ENCODE measurements at places on chromosomes 13 and 19.

GRCh38 chr13:34322014-34322742, 504.2 kb downstream of the RFC3 start:
- no peak for DNase-seq

- no peak for DNase-seq
These were observed 42.8 kb downstream of the GAS6 start for GRCh38 chr13:113820813-113821651.

GRCh38 chr13:101520672-101521071, 68.2 kb downstream of the ITGBL1 start:
- DNase-seq: no peak

DNA sequence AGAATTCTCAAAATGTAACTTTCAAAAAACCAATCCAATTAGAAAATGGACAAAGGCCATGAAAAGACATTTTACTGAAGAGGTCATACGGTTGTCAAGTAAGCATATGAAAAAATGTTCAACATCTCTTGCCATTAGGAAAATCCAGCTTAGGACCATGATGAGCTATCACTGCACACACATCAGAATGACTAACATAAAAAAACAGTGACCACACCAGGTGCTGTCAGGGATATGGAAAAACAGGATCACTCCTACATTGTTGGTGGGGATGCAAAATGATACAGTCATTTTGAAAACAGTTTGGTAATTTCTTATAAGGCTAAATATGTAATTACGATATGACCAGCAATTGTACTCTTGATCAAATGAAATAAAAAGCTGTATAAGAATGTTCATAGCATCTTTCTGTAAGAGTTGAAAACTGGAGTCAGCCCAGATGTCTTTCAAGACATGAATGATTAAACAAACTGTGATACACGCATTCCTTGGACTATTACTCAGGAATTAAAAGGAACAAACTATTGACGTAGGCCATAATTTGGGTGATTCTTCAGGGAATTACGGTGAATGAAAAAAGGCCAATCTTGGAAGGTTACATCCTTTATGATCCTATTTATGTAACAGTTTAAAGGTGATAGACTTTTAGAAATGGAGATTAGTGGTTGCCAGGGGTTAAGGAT, 26.9 kb upstream of the RCBTB2 start:
- no peak for DNase-seq

- DNase-seq: no peak
These were observed 1703.2 kb downstream of the EFNB2 start for GRCh38 chr13:104832231-104832630.

DNA sequence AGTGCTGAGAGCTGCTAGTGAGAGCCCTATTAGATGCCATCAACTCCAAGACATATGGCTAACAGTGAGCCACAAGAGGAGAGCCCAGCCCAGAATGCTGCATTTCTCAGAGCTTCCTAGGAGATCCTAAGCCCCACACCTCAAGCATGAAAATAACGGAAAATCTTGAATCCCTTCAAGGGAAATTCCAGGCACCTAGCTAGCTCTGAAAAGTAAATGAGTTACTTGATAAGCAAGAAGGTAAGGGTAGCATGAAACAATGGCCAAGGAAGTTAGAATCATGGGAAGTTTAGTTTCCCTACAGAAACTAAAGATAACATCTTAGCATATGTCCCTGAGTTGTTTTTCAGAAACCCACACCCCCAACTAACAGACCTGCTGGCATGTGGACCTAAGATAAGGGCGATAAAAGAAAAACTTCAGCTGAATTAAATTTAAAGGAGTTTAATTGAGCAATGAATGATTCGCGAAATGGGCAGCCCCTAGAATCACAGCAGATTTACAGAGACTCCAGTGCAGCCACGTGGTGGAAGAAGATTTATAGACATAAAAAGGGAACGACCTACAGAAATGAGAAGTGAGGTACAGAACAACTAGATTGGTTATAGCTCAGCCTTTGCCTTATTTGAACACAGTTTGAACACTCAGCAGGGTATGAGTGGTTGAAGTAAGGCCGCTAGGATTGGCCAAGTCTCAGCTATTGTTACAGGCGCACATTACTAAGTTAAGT, 301.3 kb upstream of the DACH1 start:
- no peak for DNase-seq

- no peak for DNase-seq
These were observed 18.9 kb upstream of the ZNF14 start for GRCh38 chr19:19751846-19752245.

DNA sequence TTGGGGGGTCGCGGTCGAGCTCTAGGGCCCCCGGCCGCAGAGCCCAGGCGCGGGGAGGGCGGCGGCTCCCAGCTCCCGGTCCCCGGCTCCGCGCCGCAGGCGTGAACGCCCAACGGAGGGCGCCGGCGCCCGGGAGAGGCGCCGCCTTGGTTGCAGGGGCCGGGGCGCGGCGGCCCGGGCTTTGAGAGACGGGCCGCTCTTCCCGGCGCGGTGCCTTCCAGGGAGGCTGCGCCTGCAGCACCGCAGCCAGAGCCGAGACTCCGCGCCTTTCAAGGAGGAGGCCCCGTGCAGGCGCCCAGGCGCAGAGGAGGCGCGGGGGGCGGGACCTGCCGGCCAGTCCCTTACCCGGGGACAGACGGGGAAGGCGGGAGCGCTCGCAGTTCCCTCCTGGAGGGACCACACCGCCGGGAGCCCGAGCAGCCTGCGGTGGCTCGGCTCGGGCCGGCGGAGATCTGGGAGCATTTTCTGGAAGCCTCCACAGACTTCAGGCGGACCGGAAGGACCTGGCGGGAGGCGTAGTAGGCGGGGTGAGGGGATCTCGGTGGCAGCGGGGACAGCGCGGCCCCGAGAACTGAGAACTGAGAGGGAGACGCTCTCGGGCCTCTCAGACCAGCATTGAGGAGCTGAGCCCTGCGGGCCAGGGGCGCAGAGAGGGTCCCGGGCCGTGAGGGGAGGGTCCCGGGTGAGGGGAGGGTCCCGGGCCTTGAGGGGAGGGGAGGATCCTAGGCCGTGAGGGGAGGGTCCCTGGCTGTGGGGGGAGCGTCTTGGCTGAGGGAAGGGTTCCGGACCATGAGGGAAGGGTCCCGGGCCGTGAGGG, 25.5 kb upstream of the MCF2L start:
- DNase-seq: no peak

DNA sequence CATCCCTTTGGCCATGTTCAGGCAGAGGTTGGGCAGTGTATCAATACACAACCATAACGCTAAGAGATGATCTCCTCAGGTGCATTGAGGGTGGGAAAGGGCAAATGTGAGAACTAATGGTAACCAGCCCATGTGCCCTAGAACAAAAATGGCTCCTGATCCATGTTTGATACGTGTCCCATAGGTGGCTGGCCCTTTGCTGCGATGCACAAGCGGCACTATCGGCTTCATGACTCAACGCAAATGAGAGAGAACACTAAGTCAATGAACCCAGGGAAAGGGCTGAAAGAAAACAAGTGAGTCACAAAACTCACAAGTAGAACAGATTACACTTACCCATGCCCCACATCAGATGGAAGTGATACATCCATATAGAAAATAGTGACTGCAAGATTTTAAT, 201.7 kb downstream of the ABCC4 start:
- no peak for DNase-seq

GRCh38 chr19:19531951-19532805, 3.5 kb downstream of the YJEFN3 start:
- no peak for DNase-seq

GRCh38 chr19:5592531-5593342, 25.0 kb upstream of the TINCR start:
- DNase-seq: no peak

- DNase-seq: no peak
These were observed 514 bp downstream of the PCID2 start for GRCh38 chr13:113207890-113208420.

- DNase-seq: no peak
These were observed 1.3 kb downstream of the RFX1 start for GRCh38 chr19:14004619-14005348.

DNA sequence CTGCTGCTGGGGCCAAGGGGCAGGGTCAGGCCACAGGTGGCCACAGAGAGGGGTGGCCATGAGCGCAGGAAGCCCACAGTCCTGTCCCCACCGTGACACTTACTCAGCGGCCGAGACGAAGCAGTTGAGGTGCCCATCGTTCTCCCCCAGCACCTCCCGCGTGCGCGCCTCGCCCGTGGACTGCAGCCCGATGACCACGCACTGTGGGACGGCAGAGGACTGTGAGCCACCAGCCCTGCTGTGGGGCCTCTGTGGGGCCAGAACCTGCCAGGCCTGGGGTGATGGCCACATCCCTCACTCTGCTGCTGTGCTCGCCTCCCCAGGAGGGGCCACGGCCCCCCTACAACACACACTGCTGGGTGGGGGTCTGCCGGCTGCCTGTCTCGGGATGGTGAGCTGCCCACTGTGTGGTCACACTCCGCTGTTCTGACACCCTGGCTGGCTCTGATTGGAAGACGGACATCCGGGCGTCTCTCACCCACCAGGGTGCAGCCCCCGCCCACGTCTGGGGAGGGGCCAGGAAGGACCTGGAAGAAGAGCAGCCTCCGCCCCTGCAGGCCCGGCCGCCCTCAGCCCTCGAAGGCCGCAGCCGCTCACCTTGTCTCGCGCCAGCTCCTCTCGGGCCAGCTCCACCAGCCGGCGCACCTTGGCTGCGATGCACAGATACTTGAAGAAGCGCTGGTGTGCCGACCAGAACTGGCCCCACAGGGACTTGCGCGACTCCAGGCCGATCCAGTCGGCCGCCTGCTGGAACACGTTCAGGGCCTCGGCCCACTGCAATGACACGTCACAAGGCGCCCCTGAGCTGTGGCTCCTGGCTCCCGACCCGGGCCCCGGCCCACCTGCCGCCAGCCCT, 13.2 kb downstream of the GPX4 start:
- no peak for DNase-seq

DNA sequence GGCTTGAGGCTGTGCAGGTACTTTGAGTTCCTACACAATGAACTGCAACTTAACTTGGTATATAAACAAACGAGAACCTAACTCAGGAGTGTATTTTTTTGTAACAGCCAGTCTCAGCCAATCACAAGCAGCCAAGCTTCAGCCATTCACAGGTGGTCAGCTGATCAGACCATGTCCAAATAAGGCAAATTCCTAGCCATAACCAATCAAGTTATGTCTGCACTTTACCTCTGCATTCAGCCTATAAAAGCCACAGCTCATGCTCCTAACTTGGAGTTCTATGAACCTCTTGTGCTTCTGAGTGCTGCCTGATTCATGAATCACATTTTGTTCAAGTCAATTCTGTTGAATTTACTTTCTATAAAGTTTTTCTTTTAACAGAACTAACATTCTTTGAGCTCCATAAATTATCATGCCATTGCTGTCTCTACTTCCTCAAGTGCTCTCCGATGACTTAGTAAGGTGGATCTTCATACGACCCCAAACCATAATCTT, 16.8 kb upstream of the MEDAG start:
- DNase-seq: no peak

DNA sequence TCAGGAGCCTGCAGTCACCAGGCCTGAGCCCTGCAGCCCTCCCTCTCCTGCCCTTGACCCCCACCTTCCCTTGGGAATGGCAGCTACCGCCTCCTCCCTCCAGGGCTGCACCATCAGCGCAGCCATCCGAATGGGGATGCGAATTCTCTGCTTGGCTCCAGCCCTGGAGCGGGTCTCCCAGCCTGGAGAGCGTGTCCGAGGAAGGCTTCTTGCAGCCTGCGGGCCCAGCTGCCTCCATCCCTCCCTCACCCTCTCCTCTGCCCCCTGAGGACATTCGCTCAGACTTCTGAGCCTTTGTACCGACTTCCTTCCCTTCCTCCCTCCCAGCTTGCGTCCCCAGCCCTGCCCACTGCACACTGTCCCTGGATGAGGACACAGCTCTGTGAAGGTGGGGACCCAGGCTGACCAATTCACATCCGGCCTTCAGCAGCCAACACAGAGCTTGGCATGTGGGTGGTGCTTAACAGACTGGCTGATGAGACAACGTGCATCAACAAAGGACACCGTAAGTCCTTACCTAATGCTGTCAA, 6.0 kb upstream of the NKPD1 start:
- DNase-seq: no peak

DNA sequence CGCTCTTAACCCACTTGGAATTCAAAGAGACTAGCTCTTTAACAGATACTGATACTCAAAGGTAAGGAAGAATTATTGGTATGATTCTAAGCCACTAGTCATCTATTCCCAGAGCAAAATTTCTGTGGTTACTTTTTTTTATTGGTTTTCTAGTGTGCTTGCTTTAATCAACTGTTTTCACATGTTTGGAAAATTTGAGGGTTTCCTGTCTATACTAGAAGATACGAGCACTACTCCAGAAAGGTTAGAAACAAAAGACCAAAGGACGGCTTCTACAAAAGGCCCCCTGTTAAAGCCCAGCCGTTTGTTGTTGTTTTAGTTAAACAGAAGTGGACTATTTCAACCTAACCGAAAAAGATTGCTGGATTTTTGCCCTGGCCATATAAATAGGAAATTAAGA, 18.5 kb upstream of the LPAR6 start:
- no peak for DNase-seq

- no peak for DNase-seq
These were observed at the start of gene ETHE1 for GRCh38 chr19:43526884-43527859. Gene ETHE1, minus strand, starts transcription at chr19:43527201. Its CDS starts 24 bp downstream, at chr19:43527177.

DNA sequence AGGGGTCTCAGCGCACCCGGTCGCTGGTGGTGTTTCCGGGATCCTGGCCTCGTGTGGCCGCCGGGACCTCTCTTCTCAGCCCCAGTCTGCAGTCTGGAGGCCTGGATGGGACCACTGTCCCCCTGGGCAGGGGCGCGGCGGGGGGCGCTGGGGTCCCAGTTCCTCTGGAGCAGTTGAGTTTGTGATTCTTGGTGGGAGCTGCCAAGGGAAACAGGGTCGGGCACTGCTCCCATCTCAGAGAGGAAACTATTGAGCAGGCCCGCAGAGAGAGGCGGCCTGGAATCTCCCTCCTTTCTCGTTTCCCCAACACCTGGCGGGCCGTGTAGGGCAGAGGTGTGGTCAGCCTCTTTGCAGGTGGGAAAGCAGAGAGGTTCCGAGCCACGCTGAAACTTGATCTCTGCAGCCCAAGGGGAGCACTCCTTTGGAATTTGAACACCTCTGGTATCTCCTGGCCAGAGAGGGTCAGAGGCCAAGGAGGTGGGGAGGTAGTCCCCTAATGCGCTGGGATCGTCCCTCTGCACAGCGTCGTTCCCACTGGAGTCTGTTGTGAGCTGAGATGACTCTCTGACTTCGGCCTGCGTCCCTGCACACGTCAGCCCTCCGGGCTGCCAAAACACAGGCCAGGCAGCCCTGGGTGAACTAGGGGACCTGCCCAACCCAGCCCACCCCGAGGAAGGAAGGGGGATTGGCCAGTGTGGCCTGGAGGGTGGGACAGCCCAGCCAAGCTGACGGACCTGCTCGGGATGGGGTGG, 741 bp downstream of the PLEKHF1 start:
- DNase-seq: no peak

- no peak for DNase-seq
These were observed 475.8 kb downstream of the FOXO1 start for GRCh38 chr13:40190641-40191100.

GRCh38 chr13:70729369-70729768, 621.1 kb upstream of the KLHL1 start:
- no peak for DNase-seq
